ENCODE measurements at places on chromosomes 1 and 21.

DNA sequence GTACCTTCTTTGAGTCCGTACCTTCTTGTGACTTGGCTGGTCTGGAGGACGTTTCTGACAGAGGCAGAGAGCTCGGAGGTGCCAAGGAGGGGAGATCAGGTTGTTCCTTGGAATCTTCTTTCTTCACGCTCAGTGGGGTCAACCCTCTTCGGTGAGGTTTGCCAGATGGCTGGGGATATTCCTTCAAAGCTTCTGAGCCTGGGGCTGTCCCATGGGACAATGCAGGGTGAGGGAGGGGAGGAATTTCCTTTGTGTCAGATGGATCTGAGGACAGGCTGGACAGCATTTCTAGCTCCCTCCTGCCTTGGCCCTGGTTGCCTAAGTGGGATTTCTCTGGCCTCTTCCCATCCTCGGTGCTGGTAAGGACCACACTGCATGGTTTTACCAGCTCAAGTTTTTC, 95.5 kb upstream of the EDN2 start:
- DNase-seq: no peak

DNA sequence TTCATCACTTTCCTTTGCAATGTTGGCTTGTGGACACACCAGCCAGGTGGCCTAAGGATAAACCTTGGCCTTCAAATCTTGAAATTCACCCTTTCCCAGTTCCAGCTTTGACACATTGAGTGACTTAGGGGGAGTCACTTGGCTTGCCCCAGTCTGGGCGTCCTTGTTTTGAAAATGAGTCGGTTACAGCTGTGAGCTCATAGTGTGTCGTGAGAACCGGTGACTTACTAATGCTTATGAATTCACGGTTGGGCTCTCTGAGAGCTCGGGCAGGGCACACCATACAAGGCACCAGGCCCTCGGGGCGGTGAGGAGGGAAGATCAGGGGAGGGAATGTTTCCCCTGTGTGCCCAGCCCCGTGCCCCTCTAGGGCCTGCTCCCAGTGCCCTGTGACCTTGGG, 126.9 kb upstream of the TMPRSS2 start:
- DNase-seq: no peak

GRCh38 chr1:157073944-157074685, 25.5 kb downstream of the ETV3L start:
- DNase-seq: peak; percentile 50

DNA sequence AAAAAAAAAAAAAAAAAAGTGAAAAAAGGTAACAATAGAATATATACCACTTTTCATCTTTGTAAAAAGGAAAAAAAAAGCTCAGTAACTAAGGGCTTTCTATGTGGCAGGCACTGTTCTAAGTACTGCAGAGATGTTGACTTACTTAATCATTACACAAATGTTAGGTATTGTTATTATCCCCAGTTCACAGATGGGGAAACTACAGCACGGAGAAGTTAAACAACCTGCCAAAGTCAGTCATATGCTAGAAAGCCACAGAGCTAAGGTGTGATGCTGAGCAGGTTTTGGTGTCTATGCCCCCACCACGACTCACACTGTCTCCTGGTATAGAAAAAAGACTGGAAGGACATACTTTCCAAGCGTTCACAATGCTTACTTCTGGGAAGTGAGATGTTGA, 6.6 kb upstream of the PNRC2 start:
- DNase-seq: no peak

GRCh38 chr1:7513081-7513480, 258.0 kb upstream of the VAMP3 start:
- DNase-seq: no peak

- no peak for DNase-seq
Observed at GRCh38 chr1:43002116-43002515, 43.4 kb upstream of the SLC2A1 start.

DNA sequence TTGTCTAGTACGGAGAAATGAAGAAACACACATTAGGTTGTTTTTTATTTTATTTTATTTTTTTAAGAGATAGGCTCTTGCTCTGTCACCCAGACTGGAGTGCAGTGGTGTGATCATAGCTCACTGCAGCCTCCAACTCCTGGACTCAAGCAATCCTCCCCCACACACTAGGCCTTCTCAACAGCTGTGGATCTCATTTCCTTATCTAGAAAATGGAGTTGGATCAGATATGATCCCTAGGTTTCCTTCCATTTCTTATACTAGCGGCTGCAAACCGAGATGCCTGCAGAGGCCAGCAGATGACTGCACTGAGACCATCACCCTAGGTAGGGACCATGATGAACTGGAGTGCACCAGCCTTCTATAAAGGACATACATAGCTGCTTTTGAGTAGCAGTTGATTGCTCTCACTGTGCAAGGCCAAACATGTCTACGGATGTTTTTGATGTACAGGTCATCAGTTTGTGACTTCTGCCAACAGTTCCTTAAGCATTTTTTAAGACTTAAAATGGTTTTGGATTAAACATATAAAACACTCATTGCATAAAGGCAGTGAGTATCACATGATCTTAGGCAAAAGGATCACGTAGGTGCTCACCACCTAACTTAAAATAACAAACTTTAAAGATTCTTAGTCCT, 11.4 kb upstream of the KLHL12 start:
- DNase-seq: no peak

Measured in common myeloid progenitor, CD34-positive (primary cell).